Right renal pelvis (tissue), 4 donors: ENCODE measurements at places on chromosomes 16 and 17. TPM values are rescaled to one million over a fixed set of nuclear protein-coding genes. Genes with fewer than 3 reads are reported as not detected.

Gene ZNF652
- polyA plus RNA-seq, result 35.4 TPM

Gene ASGR2
- 0.91 TPM for polyA plus RNA-seq

Gene KRTAP9-4
- polyA plus RNA-seq, result not detected

Gene LPO
- polyA plus RNA-seq, result 0.29 TPM

Gene LHX1
- polyA plus RNA-seq, result 88.7 TPM

Gene CLEC18A
- 93.1 TPM for polyA plus RNA-seq

- no peak for DNase-seq
Measured at GRCh38 chr16:74501484-74502478, 80.5 kb upstream of the CLEC18B start.

- no peak for DNase-seq
Measured at GRCh38 chr17:53942898-53943297, 120.2 kb downstream of the KIF2B start.

DNA sequence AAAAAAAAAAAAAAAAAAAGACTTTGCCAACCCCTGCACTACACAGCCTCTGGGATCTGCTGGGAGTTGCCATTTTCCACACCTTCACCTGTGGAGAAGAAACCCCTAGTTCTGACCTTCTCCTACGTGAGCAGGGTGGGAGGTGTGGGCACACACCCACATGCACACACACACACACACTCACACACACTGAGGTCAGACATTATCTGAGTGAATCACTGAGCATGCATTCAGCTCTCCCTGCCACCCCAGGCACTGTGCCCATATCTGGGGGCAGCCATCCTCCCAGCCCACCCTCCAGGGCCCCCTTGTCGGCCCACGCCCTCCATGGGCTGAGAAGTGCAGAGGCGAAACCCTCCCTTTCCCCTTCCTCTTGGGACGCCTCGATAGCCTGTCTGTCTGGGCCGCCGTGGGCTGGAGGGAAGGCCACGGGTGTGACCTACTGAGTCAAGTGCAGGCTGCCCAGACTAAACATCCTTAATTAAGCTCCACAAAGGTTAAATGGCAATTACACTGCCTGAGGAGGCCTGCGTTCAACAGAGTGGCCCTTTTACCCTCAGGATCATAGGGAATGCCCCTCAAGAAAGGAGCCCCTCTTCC, 143.8 kb downstream of the C16orf95 start:
- DNase-seq, result no peak

GRCh38 chr16:11780991-11781680, 15.9 kb downstream of the ZC3H7A start:
- no peak for DNase-seq

DNA sequence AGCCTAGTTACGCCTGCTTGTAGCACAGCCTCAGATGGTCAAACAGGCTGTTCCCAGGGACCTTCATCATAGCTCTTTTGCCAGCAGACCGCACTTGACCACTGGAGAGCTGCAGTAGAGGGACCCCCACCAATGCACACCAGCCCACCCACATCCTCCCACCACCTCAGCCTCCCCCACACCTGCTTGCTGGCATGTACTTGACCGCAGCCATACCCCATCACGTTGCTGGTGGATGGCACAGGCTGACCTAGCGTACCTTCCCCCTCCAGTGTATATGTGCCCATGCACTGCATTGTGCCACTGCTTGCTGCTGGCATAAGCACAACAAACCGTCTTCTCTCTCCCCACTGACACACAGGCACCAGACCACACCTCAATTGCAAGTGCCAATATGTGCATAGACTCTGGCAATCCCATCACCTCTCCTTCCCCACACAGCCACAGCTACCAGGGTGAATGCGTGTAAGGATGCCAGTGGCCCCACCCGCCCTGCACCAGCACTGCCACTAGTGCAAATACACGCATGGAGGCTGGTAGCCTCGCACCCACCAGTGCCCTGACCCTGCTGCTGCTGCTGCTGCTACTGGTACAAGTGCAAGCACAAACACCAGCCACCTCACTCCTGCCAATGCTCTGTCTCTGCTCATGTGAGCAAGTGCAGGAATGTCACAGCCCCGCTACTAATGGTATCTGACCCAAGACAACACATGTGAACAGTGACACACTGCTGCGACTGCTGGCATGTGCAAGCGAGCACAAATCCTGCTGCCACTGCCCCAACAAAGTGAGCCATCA, 1377.6 kb downstream of the CDH11 start:
- no peak for DNase-seq

DNA sequence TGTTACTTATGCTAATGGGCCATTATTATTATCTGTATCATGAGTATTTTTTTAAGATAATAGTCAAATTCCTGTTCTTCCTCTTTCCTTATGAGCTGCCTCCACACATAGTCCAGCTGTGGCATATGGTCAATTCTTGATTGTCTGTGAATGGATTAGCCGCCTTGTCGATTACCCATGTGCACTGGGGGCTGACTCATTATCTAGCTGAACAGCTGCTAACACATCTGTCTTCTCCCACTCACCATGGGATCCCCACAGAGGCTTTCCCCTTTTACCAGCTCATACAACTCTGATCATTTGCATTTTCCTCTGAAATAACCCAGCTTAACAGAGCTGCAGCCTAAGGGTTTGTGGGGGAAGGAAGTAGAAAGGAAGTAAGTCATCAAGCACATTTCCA, 915.0 kb downstream of the CDH11 start:
- no peak for DNase-seq

DNA sequence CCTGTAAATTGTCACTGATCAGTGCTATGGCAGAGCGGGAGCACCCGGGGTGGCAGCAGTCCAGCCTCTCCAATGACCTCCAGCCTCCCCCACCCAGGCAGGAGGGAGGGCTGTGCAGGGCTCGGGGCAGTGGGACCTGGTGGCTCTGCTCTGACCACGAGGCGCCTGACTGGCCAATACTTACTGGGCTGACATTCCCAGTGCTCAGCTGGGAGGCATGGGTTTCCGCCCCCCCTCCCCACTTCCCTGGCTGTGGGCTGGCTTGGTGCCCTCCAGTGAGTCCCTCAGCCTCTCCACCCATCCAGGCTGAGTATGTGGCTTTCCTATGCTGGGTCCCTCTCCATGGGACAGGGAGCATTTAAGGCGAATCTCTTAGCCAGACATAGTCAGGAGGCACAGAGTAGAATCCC, 2.7 kb downstream of the SOCS3 start:
- no peak for DNase-seq

DNA sequence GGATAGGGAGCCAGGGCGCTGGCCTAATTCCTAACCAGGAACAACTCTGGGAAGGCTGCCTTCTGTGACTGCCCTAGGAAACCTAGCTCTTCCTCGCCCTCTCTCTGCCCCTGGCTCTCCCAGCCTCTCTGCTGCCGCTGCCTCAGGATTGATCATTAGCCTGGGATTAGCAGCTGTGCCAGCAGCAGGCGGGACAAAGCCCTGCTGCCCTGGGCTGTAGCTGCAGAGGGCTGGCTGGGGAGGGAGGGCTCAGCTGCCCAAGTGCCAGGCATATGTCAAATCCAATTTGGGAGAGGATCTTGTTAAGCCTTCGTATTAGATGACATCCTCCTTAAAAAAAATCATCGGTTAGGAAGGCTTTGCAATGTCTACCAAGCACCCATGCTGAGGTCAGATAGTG, 144.8 kb upstream of the CCL2 start:
- no peak for DNase-seq

DNA sequence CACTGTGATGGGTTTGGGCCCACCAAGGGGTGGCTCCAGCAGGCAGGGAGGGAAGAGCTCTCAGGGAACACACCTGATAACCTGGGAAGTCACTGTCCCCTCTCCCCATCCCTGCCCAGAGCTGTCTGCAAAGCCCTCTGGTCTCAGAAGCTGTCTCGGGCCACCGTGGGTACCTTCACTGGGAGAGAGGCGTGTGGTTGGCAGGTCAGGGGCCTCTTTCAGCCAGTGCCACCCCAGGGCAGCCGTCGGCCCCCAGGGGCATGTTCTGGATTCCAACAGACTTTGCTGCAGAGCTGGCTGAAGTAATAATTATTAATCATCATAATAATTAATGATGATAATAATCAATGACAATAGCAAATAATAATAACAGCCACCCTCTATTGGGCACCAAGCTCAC, 21.1 kb downstream of the MGAT5B start:
- no peak for DNase-seq

DNA sequence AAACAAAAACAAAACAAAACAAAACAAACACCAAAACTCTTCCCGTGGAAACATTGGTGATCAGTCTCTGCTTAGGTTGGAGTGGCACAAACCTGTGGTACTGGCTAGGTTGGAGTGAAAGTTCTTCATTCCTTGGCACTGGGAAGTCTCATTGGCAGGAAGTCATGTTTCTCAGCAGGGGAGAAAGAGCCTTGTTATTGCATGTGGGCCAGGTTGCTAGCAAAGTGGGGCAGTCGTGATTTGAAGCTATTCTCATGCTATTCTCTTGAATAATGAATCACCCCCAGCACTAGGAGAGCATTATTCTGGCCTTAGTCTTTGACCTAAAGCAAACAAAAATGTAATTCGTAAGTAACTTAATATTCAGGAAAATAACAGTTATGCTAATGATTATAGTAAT, 24.3 kb upstream of the B4GALNT2 start:
- DNase-seq, result no peak

GRCh38 chr17:81537343-81537855, 9.2 kb downstream of the FSCN2 start:
- DNase-seq, result no peak

DNA sequence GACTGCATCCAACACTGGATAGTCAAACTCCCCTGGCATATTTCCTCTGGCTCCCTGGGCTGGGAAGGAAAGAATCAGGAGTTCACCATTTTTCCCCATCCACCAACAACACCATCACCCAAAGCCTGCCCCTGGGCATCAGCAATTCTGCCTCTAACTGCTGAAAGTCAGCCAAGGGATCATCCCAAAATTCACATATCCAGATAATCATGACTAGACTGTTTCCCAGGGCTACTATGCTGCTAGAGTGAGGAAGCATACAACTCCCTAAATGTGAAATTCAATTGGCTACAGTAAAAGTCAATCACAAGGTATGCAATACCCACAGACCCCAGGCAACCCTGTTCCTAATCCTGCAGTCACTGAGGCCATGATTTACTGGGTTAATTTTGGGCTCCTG, 230.6 kb downstream of the C16orf95 start:
- no peak for DNase-seq

DNA sequence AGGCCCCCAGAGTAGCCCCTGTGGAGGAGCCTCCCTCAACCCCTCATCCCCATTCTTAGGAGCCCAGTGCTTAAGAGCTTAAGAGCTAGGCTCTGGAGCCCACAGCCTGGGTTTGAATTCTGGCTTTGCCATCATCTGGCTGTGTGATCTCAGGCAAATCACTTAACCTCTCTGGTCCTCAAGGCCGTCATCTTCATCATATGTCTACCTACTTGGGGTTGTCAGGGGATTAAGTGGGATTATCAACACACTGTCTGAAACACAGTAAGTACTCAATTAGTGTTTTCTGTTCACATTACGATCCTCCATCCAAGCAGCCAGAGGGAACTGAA, 4.8 kb downstream of the SREBF1 start:
- DNase-seq, result no peak

GRCh38 chr17:21210411-21211076, 3.4 kb downstream of the TMEM11 start:
- DNase-seq, result no peak

DNA sequence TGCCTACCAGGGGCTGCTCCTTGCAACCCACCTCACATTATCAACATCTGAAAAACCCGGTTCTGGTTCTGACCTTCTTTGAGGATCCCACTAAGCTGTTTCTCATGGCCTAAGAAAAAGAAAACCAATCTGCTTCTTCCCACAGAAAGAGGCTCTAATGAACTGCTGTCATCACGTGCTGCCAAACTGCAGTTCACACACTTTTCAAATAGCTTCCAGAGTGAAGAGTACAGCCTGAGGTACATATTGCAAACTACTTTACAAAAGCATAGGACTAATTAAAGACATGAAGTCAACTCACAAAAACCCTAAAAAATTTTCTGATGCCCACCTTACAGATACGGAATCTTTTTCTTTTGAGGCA, 36.7 kb downstream of the SMG6 start:
- DNase-seq, result no peak

DNA sequence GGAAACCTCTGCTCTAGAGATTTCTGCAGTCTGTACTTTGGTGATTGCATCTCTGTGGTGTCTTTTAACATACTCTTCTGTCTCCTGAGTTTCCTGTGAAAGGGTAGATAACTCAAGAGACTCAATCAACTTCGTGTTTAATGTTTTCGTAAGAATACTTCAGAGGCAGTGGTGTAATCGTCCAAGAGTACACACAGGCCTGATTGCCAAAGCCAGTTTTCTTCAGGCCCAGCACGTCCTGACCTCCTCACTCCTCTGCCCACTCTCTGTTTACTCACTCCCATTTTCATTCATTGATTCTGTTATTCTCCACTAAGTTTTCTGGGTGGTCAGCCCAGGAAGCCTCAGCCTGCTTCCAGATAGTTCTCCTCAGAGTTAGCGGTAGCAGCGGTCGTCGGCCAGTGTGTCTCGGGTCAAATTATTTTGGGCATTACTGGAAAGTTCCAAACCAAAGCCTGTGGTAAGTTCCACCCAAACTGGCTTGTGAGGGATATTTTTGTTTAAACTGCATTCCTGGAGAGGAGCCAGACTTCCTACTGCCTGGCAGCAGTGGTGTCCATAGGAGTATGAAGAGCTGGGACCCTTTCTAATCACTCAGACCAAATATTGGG, 293.2 kb downstream of the WWOX start:
- DNase-seq, result no peak

- no peak for DNase-seq
Measured at GRCh38 chr17:50482110-50482509, 3.5 kb downstream of the RSAD1 start.

DNA sequence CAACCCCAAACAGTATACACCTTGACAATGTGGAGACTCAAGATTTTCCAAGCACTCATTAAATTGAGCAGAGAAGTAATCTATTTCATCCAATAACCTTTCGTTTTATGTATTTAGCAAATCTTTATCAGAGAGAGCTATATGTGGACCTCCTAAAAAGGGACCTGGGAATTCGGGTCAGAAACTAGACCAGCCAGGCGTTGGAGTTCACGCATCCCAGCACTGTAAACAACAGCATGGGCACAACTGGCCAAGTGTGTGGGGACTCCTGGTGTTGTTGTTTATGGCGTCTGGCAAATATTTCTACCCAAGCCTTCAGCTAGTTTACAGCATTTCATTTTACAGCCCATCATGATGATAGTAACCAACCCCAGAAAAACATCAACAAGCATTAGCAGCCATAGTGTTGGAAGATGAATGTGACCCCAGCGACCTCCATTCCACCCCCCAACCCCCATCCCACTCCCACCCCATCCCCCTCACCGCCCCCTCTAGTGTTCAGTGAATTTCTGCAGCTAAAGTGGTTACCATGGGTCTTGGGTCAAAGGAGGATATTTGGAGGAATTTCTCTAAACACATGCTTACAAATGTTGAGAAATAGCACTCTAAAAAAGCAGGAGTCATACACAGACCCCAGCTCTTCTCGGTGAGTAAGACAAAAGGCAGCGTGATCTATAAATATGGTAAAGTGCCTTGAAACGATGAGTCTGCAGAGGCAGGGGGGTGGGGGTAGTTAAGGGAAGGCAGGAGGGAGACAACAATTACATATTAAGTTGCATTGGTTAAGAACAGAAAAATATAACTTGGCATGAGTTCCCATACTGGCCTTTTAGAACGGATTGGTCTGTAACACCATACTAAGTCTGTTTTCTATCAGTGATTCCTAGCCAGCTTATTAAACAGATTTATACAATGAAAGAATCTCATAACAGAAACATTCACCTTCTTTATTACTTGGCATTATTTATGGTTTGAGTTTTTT, 91.4 kb upstream of the TBX2 start:
- no peak for DNase-seq
